Hematopoietic multipotent progenitor cell treated with erythropoietin and hydrocortisone succinate and interleukin-3 and kit ligand, for 8 days (in vitro differentiated cells): ENCODE measurements at places on chromosomes 4 and X.

- peak; percentile 74 for DNase-seq
Observed at GRCh38 chr4:146520896-146521540, 722 bp downstream of the SLC10A7 start.

DNA sequence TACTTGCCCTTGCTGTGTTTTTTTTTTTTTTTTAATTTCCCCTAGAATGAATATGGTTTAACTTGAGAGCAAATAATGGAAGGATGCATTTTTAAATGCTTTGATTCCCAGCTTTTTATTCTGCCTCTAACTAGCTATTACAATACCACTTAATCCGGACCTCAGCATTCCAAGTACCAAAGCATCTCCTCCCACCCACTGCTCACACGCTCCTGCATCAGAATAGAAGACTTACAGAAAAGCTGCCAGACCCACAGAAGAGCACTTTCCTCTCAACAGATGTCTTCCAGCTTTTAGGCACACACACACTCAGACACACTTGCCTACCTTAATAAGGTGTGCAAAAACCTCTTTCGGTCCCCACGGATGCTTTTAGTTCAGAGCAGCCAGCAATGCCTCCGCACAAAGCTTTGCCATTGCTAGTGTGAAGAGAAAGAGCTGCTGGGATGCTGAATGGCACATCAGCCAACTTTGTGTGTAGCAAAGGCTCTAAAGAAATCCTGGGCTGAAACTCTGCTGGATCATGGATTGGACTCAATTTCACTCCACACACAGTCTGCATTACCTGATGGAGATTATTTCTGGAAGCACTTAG, 1056.2 kb downstream of the DMD start:
- DNase-seq, result no peak

GRCh38 chr4:82746705-82747574, 51.7 kb downstream of the SCD5 start:
- no peak for DNase-seq

DNA sequence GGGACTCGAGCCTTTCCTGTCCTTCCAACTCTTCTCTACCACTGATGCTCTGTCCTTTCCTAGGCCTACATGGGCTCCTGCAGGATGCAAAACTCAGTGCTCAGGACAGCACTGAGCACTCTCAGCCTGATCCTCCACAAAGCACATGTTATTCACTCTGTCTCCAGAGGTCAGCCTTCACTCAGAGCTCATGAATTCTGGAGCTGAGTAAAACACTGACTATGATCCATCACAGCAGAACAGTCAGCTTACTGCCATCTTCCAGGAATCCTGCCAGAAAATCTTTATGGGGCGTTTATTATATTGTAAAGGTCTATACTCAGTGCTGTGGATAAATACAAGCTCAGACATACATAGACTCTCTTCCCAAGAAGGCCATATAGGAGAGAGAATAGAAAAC, 121.5 kb upstream of the CPEB2 start:
- DNase-seq, result no peak

DNA sequence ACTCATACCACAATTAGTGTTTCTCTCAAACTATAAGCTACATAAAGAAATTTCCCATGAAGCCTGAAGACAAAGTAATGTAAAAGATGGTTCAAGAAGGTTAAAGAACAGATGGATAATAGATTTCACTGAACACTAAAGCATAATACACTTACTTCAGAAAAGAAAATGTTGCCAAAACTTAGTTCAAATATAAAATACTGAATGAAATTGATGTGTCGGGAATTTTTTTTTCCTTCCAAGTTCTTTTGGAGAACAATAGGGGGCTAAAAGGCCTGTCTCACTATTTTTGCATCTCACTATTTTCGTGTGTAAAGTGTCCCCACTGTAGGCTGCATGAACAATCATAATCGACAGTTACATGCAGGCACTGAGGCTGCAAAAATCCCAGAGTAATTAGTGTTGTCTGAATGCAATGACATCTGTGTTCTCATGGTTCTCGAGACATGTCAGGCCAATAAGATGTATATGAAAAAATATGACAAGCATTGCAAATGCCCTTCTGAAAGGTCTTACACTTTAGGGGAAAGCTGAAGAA, 11.9 kb upstream of the MAB21L2 start:
- no peak for DNase-seq

DNA sequence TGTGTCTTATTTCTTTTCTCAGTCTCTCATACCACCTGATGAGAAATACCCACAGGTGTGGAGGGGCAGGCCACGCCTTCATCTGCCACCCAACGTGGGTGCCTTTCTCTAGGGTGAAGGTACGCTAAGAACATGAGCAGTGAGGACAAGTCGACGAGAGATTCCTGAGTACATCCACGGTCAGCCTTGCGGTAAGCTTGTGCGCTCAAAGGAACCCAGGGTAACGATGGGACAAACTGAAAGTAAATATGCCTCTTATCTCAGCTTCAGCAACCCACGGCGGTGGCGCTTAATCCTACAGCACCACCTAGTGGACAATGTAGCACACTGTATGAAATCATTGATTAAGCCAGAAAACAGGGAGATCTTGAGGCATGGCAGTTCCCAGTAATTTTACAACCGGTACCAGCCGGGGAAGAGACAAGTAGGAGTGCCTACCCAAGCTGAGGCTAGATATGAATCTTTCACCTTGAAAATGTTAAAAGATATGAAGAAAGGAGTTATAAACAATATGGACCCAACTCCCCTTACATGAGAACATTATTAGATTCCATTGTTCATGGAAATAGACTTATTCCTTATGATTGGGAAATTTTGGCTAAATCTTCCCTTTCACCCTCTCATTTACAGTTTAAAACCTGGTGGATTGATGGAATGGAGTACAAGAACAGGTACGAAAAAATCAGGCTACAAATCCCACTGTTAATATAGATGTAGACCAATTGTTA, 63.0 kb downstream of the ZNF732 start:
- peak; percentile 87 for DNase-seq

- DNase-seq, result no peak
Observed at GRCh38 chr4:114040319-114041116, 61.1 kb upstream of the ARSJ start.

GRCh38 chr4:99002279-99002678, 6.8 kb downstream of the METAP1 start:
- no peak for DNase-seq

DNA sequence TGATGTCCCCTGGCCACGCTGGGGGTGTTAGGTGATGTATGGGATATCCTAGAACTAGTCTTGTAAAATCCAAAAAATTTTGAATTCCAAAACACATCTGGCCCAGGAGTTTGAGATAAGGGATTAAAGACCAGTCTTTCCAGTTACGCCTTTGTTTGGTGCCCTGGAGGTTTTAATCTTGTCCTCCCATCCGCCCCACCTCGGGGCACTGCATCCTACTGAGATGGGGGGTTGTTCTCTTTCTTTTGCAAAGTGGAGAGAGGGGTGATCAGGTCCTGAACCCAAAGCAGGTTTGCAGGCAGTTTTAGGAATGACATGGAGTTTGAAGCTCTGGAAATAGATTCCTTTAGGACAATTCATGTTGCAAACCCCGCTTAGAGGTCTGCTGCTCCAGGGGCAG, 1.8 kb downstream of the SUV39H1 start:
- peak; percentile 36 for DNase-seq

GRCh38 chr4:163901319-163901718, 406.8 kb downstream of the TMA16 start:
- no peak for DNase-seq

GRCh38 chr4:86101841-86102240, 258.0 kb downstream of the MAPK10 start:
- no peak for DNase-seq

GRCh38 chr4:144644368-144645101, 1.4 kb upstream of the HHIP start:
- DNase-seq, result no peak

GRCh38 chr4:25867781-25868294, 5.0 kb upstream of the SEL1L3 start:
- no peak for DNase-seq

- DNase-seq, result no peak
Observed at GRCh38 chrX:119055687-119056086, 17.1 kb upstream of the CT47C1 start.

GRCh38 chr4:8916351-8916885, 44.8 kb upstream of the HMX1 start:
- no peak for DNase-seq

DNA sequence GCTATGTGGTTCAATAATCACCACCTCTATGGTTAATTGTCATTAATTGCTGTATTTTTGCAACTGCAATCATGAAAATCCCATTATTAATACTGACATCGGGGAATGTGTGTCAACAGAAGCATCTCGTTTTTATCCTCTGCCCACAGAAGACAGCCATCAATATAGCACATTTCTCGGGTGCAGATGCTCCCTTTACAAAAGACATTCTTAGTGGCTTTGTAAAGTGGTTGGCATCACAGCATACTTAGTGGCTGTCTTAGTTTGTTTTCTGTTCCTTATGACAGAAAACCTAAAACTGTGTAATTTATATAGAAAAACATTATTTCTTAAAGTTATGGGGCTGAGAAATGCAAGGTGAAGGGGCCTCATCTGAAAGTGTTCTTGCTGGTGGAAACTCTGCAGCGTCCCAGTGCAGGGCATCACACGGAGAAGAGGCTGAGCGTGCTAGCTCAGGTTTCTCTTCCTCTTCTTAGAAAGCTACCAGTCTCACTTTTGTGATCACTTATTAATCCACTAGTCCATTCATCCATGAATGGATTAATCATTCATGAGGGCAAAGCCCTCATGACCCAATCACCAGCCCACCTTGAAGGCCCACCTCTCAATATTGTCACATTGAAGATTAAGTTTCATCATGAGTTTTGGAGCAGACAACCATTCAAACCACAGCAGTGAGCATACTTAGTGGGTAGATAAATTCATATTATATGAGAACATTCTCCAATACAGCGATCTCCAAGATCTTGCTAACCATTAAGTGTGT, 1067.7 kb upstream of the PABPC4L start:
- no peak for DNase-seq

- no peak for DNase-seq
Observed at GRCh38 chrX:102957751-102958150, 20.7 kb downstream of the RAB40AL start.

DNA sequence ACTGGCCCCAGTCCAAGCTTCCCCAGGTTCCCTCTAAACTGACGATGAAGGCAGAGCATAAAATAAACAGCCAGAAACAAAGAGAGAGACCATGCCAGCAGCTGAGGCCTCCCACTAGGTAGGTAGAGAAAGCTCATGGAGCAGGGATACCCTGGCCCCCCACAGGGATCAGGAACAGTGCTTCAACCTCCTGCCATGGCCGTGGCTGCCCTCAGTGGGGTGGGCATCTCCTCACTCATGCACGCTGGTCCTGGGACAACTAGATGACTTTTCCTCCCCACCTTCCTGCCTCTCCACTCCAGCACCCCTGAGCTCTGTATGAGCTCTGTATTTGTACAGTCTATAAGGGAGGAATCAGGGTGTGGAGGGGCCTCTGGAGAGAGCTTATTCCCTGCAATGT, 117.7 kb upstream of the PSAPL1 start:
- no peak for DNase-seq

- no peak for DNase-seq
Observed at GRCh38 chr4:180589575-180589974, 1653.6 kb upstream of the TENM3 start.

GRCh38 chrX:112043997-112044396, 38.6 kb downstream of the TRPC5 start:
- peak; percentile 8 for DNase-seq

- DNase-seq, result peak; percentile 80
Observed at GRCh38 chr4:186201535-186202230, 10.3 kb downstream of the CYP4V2 start.

- no peak for DNase-seq
Observed at GRCh38 chr4:37953620-37954293, 6.4 kb upstream of the PTTG2 start.

DNA sequence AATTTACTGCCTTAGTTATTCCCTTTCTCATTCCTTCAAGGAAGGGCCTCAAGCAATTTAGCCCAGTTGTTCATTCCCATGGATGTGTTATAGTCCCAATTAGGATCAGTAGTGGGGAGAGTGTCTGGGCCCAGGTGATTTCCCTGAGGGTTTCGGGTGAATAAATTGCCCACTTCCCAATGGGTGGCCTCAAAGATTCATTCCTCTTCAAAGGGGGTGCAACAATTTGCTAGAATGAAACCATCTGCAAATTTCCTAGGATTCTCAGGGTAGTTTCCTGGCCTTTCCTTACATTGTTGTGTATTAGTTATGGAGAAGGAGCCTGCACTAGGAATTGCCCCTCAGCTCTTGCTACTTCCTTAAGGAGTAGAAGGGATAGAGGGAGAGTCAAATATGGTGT, 6.3 kb upstream of the AREG start:
- no peak for DNase-seq

DNA sequence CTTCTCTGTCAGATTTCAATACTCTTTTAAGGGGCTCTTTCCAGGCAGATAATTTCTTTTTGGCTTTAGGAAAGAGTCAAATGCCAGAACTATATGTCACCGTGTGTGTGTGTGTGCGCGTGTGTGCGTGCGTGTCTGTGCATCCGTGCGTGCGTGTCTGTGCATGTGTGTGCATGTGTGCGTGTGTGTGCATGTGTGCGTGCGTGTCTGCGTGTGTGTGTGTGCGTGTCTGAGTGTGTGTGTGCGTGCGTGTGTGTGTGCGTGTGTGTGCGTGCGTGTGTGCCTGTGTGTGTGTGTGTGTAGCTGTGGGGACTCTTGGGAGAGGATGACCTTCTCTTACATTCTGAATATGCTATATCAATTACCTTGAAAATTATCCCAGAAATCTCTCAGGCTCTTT, 441.6 kb downstream of the SLITRK2 start:
- no peak for DNase-seq

- no peak for DNase-seq
Observed at GRCh38 chrX:118973389-118974087, 880 bp upstream of the LONRF3 start.

DNA sequence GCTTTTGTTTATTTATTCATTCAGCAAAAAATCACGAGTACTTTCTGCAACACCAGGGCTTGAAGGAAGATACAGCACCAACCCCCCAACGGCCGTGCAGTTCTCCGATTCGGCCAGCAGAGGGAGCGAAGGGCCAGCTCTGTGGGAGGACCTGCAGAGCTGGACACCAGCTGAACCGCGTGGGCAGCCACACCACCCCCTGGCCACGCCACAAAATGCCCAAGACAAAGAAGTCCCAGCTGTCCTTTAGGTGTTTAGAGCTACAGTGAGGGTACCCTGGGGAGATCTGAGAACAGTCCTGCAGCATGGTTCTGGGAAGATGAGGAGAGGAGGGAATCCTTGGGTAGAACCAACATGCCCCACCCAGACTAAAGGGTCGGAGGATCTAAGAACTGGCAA, 83.1 kb downstream of the RELL1 start:
- peak; percentile 70 for DNase-seq

- DNase-seq, result no peak
Observed at GRCh38 chr4:184262901-184263300, 45.2 kb upstream of the ENPP6 start.

DNA sequence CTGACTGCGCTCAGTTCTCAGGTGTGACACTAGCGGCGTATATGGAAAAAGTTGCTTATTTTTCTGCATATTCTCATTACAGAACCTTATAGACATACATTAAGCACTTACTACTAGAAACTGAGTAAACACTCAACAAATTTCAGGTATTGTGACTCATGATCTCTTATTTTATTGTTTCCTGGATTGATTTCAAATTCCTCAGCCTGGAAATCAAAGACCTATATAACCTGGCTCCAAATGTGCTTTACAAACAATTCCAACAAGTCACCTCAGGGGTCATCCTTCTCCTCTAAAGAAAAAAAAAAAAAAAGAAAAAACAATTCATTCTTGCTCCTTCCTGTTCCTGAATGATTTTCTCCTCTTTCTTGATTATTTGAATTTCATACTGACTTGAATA, 152.3 kb downstream of the ADAM29 start:
- no peak for DNase-seq
